ENCODE measurements at places on chromosomes 2 and 18.

- H3K36me3 ChIP-seq: no peaks in the 10 kb centered on the region
- DNase-seq: peak; percentile 37
- H3K4me3 ChIP-seq: no peak overlapping the region
- peak overlapping the region; percentile 1 for H3K27ac ChIP-seq
These were observed 222.9 kb downstream of the ZBTB7C start for GRCh38 chr18:48186131-48186766.

DNA sequence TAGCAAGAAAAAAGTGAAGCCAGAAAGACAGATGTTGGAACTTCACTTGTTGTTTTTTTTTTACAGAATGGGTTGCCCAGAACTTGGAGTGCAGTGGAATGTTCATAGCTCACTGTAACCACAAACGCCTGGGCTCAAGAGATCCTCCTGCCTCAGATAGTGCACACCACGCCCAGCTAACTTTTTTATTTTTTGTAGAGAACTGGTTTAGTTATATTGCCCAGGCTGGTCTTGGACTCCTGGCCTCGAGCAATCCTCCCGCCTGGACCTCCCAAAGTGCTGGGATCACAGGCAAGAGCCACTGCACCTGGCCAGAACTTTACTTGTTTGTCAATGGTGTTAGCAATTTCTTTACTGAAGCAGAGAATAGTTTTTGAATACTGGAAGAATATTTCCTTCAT is 11.9 kb upstream of the ASPRV1 start:
- H3K4me1 ChIP-seq: no peaks in the 10 kb centered on the region
- H3K4me3 ChIP-seq: no peak overlapping the region
- no peaks in the 10 kb centered on the region for H3K27me3 ChIP-seq
- H3K36me3 ChIP-seq: no peaks in the 10 kb centered on the region
- DNase-seq: no peak
- no peak overlapping the region for H3K27ac ChIP-seq

GRCh38 chr2:148888986-148889385 is 14.0 kb downstream of the KIF5C start:
- no peak overlapping the region for H3K27ac ChIP-seq
- peaks cover 9% of the 10 kb centered on the region for H3K27me3 ChIP-seq
- peaks cover 27% of the 10 kb centered on the region for H3K4me1 ChIP-seq
- peaks cover 19% of the 10 kb centered on the region for H3K36me3 ChIP-seq
- no peak for DNase-seq
- H3K4me3 ChIP-seq: peak overlapping the region; percentile 80

DNA sequence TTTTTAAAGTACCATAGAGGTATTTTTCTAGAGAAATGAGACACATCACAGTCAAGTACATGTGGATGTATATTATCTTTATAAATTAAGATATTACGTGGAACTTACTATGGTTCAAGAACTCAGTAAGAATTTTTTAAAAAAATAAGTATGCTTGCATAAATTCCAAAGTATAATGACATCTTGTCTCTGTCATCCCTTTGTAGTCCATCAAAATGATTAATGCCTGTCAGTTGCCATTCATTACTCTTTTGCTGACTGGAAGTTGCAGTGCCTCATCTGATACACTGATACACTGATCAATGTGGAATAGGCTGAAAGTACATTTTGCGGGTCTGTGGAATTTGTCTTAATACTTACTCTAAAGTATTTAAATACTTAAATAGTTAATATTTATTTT is 177.2 kb downstream of the GALNT13 start:
- no peaks in the 10 kb centered on the region for H3K4me1 ChIP-seq
- H3K4me3 ChIP-seq: no peak overlapping the region
- no peaks in the 10 kb centered on the region for H3K27me3 ChIP-seq
- H3K36me3 ChIP-seq: no peaks in the 10 kb centered on the region

GRCh38 chr18:50569930-50570329 is 10.0 kb downstream of the MAPK4 start:
- no peak overlapping the region for H3K4me3 ChIP-seq
- H3K27ac ChIP-seq: no peak overlapping the region
- no peaks in the 10 kb centered on the region for H3K27me3 ChIP-seq

DNA sequence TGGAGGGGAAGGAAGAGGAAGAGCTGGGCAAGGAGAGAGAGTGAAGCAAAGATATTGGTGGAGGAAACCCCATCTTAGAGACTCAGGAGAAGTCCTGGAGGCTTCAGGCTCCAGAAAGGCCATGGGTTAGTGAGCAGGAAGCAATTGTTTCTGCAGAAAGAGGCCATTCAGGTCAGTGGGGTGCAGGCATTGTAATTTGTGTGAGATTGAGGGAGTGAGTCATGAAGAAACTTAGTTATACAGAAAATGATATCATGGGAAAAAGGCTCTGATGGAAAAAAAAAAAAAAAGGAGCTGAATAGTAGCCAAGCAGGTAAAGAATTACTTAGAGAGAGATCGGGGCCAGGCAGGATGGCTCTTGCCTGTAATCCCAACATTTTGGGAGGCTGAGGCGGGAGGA is 4.0 kb downstream of the EMILIN2 start:
- no peak for DNase-seq
- no peak overlapping the region for H3K4me3 ChIP-seq
- no peak overlapping the region for H3K27ac ChIP-seq
- H3K4me1 ChIP-seq: peaks cover 19% of the 10 kb centered on the region
- H3K27me3 ChIP-seq: peaks cover 46% of the 10 kb centered on the region
- no peaks in the 10 kb centered on the region for H3K36me3 ChIP-seq

- no peak overlapping the region for H3K4me3 ChIP-seq
- no peak for DNase-seq
- no peaks in the 10 kb centered on the region for H3K27me3 ChIP-seq
- peaks cover 11% of the 10 kb centered on the region for H3K4me1 ChIP-seq
These were observed 75.6 kb upstream of the MGAT5 start for GRCh38 chr2:134178138-134178877.

- peaks cover 9% of the 10 kb centered on the region for H3K4me1 ChIP-seq
- DNase-seq: no peak
- H3K27ac ChIP-seq: no peak overlapping the region
- peaks cover 10% of the 10 kb centered on the region for H3K36me3 ChIP-seq
These were observed 54.3 kb downstream of the RAB10 start for GRCh38 chr2:26088038-26088643.

GRCh38 chr2:28413152-28413898 is 20.7 kb downstream of the FOSL2 start:
- H3K4me1 ChIP-seq: no peaks in the 10 kb centered on the region
- H3K36me3 ChIP-seq: no peaks in the 10 kb centered on the region
- DNase-seq: no peak
- H3K27me3 ChIP-seq: no peaks in the 10 kb centered on the region

GRCh38 chr2:191970867-191971266 is 124.0 kb upstream of the CAVIN2 start:
- peaks cover 3% of the 10 kb centered on the region for H3K36me3 ChIP-seq
- no peaks in the 10 kb centered on the region for H3K4me1 ChIP-seq
- DNase-seq: no peak
- no peak overlapping the region for H3K4me3 ChIP-seq
- H3K27ac ChIP-seq: no peak overlapping the region
